ENCODE measurements at places on chromosomes 4 and X. TPM values are rescaled to one million over a fixed set of nuclear protein-coding genes. Genes with fewer than 3 reads are reported as not detected.

Gene VEGFD
- total RNA-seq: not detected

DNA sequence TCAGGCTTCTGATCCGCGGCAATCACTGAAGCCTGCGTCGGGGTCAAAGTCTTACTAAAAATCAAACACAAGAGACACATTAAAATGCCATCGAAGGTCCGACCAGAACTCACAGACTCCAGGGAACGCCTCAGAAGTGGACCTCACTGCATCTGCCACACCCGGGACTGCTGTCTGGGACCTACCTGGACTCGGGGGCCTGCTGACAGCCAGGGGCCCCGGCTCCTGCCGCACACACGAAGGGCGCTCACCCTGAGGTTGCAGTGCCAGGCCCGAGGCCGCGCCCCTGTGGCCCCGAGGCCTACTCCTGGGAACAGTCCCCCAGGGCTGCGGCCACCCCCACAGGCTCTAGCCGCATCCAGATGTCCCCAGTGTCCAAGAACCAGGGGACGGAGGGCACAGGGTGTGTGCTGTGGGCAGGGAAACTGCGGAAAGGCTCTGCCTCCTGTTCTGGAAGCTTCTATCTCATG, 7.4 kb downstream of the CTBP1 start:
- H3K4me3 ChIP-seq: no peak overlapping the region
- peaks cover 36% of the 10 kb centered on the region for H3K4me1 ChIP-seq
- peaks cover 6% of the 10 kb centered on the region for H3K36me3 ChIP-seq
- H3K27me3 ChIP-seq: no peaks in the 10 kb centered on the region
- no peak for DNase-seq
- H3K27ac ChIP-seq: no peak overlapping the region

- H3K27me3 ChIP-seq: peaks cover 6% of the 10 kb centered on the region
- H3K4me3 ChIP-seq: no peak overlapping the region
Measured at GRCh38 chr4:108919226-108919893, 156.5 kb upstream of the ETNPPL start.

- no peak for DNase-seq
- no peak overlapping the region for H3K27ac ChIP-seq
- no peaks in the 10 kb centered on the region for H3K27me3 ChIP-seq
- no peaks in the 10 kb centered on the region for H3K36me3 ChIP-seq
- no peaks in the 10 kb centered on the region for H3K4me1 ChIP-seq
- H3K4me3 ChIP-seq: no peak overlapping the region
Measured at GRCh38 chrX:150213481-150214030, 149.6 kb upstream of the MAMLD1 start.

Measured in activated CD8-positive, alpha-beta T cell treated with anti-CD3 and anti-CD28 coated beads for 36 hours (primary cell).